ENCODE measurements at places on chromosomes 6 and 20. TPM values are rescaled to one million over a fixed set of nuclear protein-coding genes. Genes with fewer than 3 reads are reported as not detected.
A peak's percentile ranks its signal among the peaks of the same experiment; 100 is the strongest.

GRCh38 chr6:36961441-36962435 is 7.2 kb downstream of the PI16 start:
- no peak overlapping the region for H3K27ac ChIP-seq
- no peak overlapping the region for H3K4me3 ChIP-seq
- H3K36me3 ChIP-seq, result no peaks in the 10 kb centered on the region
- H3K4me1 ChIP-seq, result peaks cover 15% of the 10 kb centered on the region

- no peaks in the 10 kb centered on the region for H3K4me1 ChIP-seq
- no peak for DNase-seq
- peaks cover 67% of the 10 kb centered on the region for H3K27me3 ChIP-seq
- H3K36me3 ChIP-seq, result no peaks in the 10 kb centered on the region
- H3K27ac ChIP-seq, result no peak overlapping the region
- no peak overlapping the region for H3K4me3 ChIP-seq
These were observed 75.0 kb upstream of the BLCAP start for GRCh38 chr20:37602634-37603033.

DNA sequence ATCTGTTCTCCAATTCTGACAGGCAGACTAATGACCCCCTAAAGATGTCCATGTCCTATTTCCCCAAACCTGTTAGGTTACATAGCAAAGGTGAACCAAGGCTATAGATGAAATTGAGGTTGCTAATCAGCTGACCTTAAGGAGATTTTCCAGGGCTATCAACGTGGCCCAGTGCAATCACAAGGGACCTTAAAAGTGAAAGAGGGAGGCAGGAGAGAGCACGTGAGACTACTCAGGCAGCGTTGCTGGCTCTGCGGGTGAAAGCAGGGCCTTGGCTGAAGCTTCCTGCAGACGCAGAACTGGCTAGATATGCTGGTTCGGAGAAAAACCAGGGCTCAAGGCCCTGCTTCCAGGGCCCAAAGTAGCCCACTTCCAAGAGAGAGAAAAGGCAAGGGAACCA is 78.7 kb downstream of the NCOA7 start:
- no peaks in the 10 kb centered on the region for H3K27me3 ChIP-seq
- DNase-seq, result no peak
- H3K36me3 ChIP-seq, result no peaks in the 10 kb centered on the region

GRCh38 chr6:9620263-9620662 is 794.6 kb downstream of the TFAP2A start:
- H3K27me3 ChIP-seq, result no peaks in the 10 kb centered on the region
- H3K4me3 ChIP-seq, result no peak overlapping the region
- H3K27ac ChIP-seq, result no peak overlapping the region
- H3K4me1 ChIP-seq, result no peaks in the 10 kb centered on the region

GRCh38 chr6:47780510-47781356 is 1.1 kb upstream of the OPN5 start:
- DNase-seq, result peak; percentile 66
- no peaks in the 10 kb centered on the region for H3K27me3 ChIP-seq
- no peaks in the 10 kb centered on the region for H3K36me3 ChIP-seq
- no peak overlapping the region for H3K4me3 ChIP-seq

The PTGIS gene
- total RNA-seq, result 0.25 TPM

The FILIP1 gene
- total RNA-seq, result 0.05 TPM

The C6orf58 gene
- total RNA-seq, result 0.20 TPM

The DPPA5 gene
- total RNA-seq, result not detected

Measured in HCT116 (cell line).